ENCODE measurements at places on chromosomes 7 and 10.

GRCh38 chr10:98349508-98349922, 65.5 kb downstream of the PYROXD2 start:
- DNase-seq, result peak; percentile 100

DNA sequence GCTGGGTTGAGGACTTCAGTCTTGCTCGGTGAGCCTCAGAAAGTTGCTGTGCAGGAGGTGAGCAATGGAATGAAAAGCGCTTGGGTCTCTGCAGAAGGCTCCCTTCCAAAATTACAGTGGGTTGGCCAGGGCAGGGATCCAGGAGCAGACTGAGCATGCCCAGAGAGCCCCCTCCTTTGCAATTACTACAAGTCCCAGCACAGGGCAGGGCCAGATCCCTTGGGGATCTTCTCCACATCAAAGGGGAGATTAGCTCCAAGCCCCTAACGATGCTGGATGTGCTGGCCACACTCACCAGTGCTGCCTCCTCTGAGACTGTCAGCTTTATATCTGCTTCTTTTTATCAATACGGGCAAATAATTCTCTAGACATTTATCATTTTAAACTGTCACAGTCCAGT, 337.5 kb downstream of the RPS24 start:
- DNase-seq, result no peak

- DNase-seq, result no peak
Observed at GRCh38 chr10:24428410-24428782, 219.5 kb downstream of the KIAA1217 start.

DNA sequence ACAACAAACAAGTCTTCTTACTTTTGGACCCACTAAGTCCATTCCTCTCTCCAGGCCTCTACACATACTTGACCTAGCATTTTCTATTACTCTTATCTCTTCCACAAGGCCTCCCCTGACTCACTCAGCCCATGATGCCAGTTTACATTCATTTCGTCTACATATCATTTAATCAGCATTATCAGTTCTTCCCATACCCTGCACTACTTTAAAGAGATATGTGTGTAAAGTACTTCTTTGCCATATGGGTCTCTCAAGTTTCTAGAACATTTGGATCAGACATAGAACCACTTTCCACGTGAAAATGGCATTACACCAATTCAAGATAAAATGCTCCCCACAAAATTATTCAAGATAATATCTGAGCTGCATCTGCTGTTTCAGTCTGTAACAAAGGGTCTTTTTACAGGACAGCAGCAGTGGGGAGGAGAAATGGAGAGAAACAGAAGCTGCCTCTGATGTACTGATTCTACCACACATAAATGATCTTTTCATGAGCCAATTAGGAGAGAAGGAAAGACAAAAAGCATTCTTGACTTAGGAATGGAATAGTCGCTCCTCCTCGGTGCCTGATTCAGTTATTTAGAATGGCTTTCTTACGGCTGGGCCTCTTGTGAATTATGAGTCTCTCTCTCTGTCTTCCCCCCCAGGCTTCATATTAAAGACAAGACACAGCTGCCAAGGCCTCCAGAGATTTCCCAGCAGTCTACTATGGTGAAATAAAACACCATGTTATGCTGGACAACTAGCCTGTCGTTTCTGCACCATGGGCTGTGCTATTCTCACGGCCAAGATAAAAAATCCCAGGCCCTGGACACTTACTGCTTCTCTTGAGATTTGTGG, 46.9 kb upstream of the SEPTIN7 start:
- DNase-seq, result no peak

DNA sequence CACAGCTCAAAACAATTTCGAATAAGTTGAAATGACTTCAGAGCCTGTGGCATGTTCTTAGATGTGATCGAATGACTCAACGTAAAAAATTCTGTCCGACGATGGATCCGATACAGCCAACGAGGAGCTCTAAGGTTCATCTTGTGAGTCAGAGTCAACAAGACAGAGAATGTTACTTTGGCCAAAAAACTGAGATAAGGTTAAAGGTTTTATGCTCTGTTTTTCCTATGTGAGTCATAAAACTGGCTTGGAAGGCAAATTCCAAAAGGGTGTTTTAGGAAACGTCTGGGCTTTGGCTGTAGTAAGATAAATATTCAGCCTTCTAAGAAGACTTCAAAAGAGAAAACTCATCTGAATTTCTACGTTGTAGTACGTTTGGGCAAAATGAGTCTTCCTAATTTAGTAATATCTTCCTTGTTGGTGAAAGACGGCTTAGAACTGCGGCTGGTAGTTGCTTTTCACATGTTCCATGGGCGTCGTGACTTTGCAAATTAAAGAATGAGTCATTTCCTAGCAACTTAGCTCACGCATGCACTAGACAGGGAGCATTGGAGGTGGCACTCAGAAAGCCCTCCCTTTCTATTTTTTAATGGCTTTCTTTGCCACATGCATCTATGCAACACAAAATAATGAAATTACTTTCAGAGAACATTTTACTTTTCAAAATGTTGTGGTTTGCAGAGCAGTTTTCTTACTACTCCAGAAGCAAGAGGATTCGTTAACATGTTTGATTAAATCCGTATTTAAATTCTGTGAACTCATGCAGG, 28.2 kb downstream of the PFKP start:
- peak; percentile 98 for DNase-seq

- no peak for DNase-seq
Observed at GRCh38 chr7:39017369-39017915, 39.7 kb downstream of the POU6F2 start.

- DNase-seq, result no peak
Observed at GRCh38 chr10:110912374-110912773, 6.6 kb downstream of the BBIP1 start.

DNA sequence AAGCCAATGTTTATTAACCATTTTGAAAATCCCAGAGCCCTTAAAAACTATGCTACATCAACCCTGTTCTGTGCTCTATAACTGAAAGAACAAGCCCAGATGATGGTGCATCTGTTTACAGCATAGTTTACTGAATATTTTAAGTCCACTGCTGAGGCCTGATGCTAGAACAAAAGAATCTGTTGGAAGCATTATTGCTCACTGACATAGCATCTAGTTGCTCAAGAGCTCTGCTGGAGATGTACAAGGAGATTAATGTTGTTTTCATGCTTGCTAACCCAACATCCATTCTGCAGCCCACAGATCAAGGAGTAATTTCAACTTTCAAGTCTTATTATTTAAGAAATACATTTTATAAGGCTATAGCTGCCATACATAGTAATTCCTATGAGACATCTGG, 181.3 kb upstream of the FEZF1 start:
- DNase-seq, result no peak

GRCh38 chr10:42769673-42770072, 12.9 kb upstream of the BMS1 start:
- no peak for DNase-seq

DNA sequence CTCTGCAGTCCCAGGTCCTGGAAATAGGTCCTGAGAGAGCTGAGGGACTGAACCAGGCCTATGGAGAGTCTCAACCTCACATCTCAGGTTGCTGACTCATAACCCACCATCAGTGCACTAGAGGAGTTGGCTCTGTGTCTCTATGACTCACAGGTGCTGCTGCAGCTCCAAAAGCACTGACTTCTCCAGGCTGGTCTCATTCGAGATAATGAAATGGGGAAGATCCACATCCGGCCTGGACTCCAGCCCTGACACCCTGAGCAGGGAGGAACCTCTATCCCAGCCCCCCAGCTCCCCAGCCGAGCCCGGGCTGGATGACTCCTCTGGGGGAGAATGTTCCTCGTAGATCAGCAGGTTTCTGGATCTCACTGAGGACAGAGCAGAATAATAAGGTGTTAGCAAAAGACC, 35.5 kb upstream of the DGKI start:
- DNase-seq, result peak; percentile 96

- DNase-seq, result no peak
Observed at GRCh38 chr7:30688718-30689221, 6.5 kb upstream of the CRHR2 start.

DNA sequence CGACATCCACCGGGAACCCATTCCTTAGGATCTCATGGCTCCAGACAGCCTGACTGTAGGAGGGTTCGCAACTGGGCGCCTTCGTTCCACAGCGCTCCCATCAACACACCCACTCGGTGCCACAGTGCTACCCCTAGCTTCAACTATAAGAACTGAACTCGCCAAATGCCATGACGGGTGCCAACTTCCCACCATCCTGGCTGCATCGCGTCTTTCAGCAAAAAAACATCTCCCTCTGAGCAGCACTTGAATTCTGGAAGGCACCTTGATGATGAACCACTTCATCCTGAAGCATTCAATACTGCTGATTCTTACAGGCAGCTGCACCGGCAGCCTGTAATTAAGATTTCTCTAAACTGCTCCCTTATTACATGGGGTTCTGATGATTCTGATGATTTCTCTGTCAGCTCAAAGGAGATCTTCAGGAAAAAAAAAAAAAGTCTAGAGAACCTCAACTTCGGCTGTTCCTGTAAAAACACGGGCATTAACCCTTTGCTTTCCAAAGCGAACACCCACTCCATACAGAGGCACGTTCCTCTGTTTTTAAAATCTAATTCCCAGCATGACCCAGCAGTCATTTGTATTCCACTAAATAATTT, 1.3 kb downstream of the CYTH3 start:
- DNase-seq, result no peak

- DNase-seq, result no peak
Observed at GRCh38 chr10:32893434-32893833, 64.6 kb downstream of the ITGB1 start.

DNA sequence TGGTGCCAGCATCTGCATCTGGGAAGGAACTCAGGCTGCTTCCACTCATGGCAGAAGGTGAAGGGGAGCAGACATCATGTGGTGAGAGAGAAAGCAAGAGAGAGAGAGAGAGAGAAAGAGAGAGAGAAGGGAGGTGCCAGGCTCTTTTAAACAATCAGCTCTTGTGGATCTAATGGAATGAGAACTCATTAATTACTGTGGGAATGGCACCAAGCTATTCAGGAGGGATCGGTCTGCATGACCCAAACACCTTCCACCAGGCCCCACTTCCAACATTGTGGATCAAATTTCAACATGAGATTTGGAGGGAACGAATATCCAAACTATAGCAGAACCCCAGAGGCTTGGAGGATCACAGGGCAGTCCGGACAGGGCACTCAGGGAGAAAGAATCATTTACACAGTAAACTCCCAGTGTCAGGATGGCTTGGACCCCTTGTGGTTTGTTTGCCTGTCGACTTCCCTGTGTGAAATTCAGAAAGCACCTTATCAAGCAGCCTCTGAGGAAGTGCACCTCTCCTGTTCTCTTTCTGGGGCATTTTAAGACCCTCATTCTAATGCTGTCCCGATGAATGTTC, 308.5 kb downstream of the REEP3 start:
- DNase-seq, result no peak

DNA sequence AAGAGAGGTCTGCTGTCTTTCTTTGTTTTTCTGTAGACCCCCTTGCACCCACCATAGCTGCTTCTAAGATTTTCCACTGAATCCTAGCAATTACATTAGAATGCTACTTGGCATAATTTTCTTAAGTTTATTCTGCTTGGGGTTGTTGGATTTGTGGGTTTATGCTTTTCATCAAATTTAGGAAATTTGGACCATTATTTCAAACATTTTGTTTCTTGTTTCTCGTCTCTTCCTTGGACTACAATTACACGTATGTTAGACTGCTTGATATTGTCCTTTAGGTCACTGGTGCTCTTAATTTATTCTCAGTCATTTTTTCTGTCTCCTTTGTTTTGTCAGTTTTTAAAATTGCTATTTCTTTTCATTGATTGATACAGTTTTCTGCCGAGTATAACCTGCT, 65.8 kb downstream of the FANK1 start:
- DNase-seq, result no peak

DNA sequence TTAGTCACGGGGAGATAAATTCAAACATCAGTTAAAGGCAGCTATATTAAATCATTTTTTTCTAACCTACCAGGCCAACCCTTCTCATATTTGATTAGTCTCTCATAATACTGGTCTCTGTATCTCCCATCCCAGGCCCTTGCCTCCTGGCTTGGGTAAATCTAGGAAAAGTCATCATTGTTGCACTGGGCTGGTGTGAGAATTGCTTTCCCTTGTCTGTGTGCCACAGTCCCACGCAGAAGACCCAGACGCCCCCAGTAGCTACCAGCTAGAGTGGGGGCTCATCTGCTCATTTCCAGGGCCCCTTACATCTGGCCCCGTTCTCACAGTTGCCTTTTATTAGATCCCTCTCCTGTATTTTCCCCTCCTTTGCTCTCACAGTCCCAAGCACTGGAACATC, 67.6 kb upstream of the VIPR2 start:
- no peak for DNase-seq

DNA sequence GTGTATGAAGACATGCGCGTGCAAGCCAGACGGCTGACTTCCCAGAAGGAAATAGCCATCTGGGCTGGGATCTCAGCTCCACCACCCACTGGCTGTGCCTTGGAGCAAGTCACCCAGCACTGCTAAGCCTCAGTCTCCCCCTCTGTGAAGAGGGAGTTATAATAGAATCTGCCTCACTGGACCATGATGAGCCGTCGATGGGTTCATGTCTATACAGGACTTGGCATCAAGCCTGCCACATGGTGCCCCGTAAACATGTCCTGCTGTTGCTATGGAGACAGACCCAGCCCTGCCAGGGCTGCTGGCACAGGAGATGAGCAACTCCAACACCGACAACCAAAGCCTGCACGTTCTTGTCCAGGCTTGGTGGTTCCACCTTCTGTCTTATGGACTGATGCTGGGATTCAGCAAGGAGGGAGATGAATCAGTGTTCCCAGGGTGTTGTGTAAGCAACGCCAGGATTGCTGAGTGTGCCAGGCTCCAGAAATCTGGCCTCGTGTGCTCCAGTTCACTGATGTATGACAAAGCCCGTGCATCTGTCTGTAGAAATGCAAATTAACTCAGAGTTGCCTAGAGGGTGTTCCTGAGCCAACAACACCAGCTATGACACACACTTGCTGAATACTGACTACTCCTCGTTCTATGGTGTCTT, 5.6 kb downstream of the GPR15LG start:
- peak; percentile 2 for DNase-seq

DNA sequence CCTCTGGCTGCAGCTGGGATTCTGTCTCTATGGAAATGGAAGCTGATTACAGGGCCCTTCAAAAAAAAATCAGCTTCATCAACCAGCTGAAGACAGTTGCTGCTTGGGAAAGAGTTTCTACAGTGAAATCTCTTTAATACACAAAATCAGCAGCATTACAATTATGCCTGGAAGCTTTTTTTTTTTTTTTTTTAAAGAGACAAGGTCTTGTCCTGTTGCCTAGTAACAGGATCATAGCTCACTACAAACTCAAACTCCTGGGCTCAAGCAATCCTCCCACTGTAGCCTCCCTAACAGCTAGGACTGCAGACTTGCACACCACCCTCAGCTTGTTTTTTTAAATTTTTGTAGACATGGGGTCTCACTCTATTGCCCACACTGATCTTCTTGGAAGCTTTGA, 94.5 kb downstream of the OR13A1 start:
- no peak for DNase-seq

- DNase-seq, result peak; percentile 10
Observed at GRCh38 chr10:58107506-58107905, 160.2 kb downstream of the IPMK start.

GRCh38 chr7:45663965-45664633, 89.9 kb downstream of the ADCY1 start:
- DNase-seq, result no peak

All from BJ (cell line).